ENCODE measurements at places on chromosomes 12 and 14.

GRCh38 chr14:23645504-23645811 lies 9.3 kb downstream of the DHRS2 start:
- DNase-seq = no peak

- DNase-seq = peak; percentile 21
These were observed 188.7 kb downstream of the KITLG start for GRCh38 chr12:88391556-88391955.

DNA sequence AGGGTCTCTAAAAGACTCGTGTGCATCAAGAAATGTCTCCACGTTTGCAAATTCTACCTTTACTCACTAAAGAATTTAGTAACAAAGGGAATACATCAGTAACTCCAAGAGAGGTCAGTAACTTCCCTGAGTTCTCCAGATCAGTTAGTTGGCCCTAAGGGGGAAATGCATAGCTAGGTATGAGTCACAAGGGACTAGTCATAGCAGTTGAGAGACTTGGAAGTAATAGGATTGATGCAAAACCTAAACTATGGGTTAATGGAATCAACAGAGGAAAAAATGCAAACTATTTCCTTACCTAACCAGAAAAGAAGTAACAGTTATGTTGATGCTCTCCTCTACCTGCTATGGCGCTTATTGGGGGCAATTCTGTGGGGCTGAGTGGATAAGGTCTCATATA lies 148.8 kb upstream of the GARIN6 start:
- no peak for DNase-seq

DNA sequence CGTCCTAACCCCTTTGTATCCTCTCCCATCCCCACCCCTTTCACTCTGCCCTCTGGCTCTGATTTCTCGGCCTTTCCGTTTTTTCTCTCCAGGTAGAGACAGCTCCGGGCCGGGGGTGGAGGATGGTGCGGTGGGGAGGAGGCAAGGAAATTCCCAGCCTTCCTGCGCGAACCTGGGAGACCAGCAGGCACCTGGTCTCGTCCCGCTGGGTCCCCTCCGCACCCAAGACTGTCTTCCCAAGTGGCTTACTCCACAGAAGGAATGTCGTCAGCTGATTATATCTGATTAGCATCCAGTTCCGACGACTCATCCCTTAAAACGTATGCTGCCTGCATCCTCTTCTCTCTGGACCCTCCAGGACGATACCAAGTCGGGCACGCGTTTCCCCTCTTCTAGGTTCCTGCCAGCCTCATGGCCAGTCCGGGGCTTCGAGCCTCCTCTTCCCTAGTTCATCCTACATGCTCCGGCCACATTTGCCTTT lies 42.2 kb upstream of the CAPRIN2 start:
- no peak for DNase-seq

DNA sequence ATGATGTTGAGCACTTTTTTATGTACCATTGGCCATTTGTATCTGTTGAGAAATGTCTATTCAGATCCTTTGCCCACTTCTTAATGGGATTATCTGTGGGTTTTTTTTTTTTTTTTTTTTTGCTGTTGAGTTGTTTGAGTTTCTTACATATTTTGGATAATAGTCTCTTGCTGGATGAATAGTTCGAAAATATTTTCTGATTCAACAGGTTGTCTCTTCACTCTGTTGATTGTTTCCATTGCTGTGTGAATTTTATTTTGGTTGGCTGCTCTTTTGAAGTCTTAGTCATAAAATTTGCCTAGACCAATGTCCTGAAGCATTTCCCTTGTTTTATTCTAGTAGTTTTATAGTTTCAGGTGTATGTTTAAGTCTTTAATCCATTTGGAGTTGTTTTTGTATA lies 64.5 kb downstream of the CAND1 start:
- no peak for DNase-seq

DNA sequence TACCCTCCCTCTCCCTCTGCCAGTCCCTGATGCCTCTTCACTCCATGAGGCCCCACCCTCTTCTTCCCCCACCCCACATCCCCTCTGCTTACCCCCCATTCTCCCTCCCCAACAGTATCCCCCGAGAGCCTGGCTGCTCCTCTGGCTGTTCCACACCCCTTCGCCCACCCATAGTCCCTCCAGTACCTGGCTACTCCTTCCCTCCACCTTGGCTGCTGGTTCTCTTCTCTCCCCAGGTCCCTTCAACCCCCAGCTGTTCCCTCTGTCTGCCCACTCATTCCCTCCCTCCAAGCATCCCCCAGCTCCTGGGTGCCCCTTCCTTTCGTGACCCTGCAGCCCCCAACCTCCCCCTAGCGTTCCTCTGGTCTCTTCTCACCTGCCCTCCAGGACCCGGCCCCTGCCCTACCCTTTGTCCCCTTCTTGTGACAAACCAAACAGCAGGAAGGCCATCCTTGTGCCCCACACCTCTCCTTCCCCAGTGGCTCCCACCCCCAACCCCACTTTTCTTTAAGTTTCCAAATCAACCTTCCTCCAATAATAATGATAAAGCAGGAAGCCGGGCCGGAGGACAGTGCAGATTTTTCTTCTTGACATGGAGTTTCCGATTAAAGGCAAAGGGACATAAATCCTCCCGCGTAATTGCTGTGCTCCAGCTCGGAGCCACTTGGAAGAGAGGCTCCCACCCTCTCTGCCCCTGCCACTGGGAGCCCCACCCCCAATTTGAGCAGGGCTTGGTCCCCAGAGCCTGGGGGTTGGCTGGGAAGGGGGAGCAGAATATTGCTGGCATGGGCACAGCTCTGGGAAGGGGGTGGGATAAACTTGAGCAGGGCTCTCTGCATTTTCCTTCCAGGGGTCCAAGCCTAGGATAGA lies 40.0 kb downstream of the SMUG1 start:
- no peak for DNase-seq

DNA sequence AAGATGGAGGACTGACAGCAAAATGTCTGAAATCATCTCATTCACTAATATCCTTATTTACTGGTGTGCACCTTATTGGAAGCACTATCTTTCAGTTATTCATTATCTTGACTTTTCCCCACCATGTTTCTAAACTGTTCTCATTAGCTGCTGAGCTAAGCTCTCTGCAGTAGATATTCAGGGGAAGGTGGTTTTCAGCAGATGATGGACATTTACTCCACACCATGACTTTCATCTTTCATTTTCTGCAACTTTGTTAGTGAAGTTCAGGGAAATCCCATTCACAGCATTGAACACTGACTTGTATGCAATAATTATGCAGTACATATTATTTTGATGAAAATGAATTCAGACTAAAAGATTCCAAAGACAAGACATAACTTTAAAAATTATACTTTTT lies 373.6 kb upstream of the FLRT2 start:
- DNase-seq = no peak

- DNase-seq = no peak
These were observed 75.3 kb downstream of the SRGAP1 start for GRCh38 chr12:63919756-63920155.

DNA sequence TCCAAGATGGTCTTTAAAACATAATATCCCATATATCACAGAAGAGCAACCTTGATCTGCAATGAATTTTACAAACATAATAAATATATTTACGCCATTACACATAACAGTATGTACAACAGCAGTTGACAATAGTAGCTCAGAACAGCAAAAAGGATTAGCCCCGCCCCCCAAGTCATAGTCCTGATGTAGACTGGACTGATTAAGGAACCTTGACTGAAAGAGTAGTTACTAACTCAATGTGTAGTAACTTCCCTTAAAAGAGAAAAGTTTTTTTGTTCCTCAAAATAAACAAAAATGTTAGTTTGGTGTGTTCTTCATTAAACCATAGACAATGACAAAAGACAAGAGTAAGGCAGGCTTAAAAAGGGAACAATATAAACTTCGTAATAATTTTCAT lies 44.5 kb downstream of the GTF2A1 start:
- peak; percentile 89 for DNase-seq

DNA sequence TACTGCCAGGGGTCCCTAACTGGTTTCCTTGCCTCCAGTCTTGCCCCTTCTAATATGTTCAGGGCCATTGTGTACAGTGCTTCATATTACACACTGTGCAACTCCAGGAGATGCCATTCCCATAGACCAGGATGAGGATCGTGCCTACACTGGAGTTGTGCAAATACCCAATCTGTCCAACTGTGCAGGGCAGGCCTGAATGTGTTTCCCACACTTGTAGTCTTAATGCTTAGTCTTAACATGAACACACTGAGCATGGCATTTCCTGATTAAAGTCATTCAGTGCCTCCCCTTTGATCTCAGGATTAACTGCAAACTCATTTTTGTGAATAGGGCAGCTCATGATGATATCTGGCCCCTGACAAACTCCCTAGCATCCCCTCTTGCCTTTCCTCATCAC lies 165.5 kb downstream of the TTC8 start:
- no peak for DNase-seq

DNA sequence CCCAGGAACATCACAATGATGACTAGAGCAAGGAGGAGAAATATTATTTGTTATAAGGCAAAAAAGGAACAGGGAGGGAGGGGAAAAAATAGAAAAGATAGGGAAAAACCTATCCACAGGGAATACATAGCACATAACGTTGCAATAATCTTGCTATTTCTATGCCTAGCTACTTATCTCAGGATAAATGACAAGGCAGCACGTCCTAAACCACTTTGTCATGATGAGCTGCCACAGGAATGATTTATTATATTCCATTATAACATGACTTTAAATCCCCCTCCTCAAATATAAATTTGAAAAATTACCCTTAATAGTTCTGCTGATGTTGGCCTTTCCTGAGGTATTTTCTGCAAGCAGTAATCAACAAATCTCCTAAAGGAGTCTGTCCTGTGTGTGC lies 76.7 kb downstream of the PEBP1 start:
- no peak for DNase-seq

GRCh38 chr14:94917041-94917600 lies 147.2 kb upstream of the GSC start:
- no peak for DNase-seq

DNA sequence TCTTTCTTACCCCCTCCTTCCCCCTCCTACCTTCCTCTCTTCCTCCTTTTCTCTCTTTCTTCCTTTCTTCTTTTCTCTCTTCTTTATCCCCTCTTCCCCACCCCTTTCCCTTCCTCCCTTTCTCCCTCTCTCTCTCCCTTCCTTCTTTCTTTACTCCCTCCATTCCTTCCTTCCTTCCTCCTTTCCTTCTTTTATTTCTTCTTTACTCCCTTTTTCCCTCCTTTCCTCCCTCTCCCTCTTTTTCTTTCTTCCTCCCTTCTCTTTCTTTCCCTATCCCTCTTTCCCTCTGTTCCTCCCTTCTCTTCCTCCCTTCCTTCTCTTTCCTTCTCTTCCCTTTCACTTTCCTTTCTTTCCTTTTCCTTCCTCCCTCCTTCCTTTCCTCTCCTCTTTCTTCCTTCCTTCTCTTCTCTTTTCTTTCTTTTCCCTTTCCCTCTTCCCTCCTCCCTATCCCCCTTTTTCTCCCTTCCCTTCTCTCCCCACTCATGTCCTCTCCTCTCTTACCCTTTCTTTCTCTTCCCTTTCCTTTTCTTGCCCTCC lies 302.3 kb upstream of the TBX3 start:
- no peak for DNase-seq

- no peak for DNase-seq
These were observed 15.9 kb downstream of the FBRSL1 start for GRCh38 chr12:132505852-132506219.

DNA sequence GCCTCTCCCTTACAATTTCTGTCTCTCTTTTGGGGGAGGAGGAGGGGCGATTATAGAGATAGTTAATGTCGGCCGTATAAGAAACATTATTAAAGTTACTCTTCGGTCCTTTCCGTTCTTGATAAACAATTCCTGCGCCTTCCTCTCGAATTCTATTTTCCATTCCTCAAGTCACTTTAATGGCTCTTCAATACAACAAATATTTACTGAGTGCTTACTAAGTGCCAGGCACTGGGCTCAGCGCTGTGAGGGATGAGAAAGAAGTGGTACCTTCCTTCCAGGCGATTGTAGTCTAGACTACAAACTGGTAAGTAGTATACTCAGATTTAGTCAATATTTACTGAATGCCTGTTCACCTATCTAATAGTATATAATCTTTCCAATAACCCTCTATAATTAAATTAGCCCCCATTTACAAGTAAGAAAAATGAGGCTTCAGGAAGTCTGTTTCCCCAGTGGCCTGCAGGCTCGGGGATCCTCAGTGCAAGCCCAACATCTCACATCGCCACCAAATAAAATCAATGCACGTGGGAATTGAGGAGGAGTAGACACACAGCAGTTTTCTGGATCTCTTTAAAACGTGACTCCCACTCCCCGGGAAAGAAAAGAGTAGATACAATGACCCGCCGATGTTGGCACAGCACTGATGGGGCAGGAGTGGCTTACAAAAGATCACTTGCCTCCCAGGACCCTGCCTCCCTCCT lies 589 bp upstream of the ZNF219 start:
- no peak for DNase-seq

GRCh38 chr14:74942181-74942580 lies 13.2 kb downstream of the PGF start:
- DNase-seq = no peak

DNA sequence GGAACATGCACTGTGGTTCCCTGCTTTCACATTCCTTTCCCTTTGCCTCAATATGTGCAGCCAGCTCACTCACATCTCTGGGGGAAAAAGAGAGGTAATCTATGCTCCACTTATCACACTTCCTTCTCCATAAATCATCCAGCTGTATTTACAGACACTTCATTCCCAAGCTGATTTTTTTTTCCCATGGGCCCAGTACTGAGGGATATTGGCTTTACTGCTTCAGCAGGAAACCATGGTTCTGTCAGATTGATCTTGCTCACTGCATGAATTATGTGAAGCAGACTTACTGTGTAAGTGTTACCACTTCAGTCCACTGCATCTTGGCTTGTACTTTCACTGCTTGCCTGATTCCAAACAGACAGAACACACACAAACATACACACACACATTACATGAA lies 555.6 kb downstream of the CCER1 start:
- DNase-seq = no peak

- no peak for DNase-seq
These were observed 14.2 kb downstream of the GLT1D1 start for GRCh38 chr12:128867466-128867865.

DNA sequence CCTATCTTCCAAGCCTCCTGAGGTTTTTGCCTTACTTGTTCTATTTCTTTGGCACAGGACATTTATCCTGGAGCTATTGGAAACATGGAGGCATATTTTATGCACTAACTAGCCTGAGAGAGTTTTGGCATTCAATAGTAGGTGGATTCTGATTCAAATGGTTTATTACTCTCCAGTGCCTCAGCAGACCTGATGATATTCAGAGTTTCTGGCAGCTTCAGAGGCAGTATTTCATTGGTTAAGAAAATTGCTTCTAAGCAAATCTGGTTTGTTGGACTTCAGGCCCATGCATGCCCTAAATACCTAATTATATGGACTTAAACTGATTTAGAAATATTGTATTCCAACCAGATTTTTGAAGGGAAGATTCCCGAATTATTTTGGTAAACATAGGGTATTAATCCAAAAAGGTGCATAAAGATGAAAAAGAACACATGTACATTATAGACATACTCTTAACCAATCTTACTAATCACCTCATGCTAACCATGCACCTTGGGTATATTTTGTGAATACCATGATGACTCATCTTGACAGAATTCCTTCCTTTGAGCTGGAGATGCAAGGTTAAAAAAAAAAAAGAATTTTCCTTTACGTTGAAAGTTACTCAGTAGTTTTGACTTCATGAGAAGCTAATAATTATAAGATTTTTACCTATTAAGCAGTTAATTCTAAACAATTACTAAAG lies 44.3 kb upstream of the KTN1 start:
- DNase-seq = no peak

- no peak for DNase-seq
These were observed 1339.2 kb downstream of the AACS start for GRCh38 chr12:126404293-126404881.

- DNase-seq = no peak
These were observed 6.6 kb downstream of the SLC38A2 start for GRCh38 chr12:46365951-46366379.

- no peak for DNase-seq
These were observed 279.4 kb downstream of the CACNA1C start for GRCh38 chr12:2332236-2332635.

GRCh38 chr12:109753054-109753401 lies 39.4 kb downstream of the FAM222A start:
- no peak for DNase-seq
